GF-D8 (cell line): ENCODE measurements at places on chromosomes 13 and 19.

GRCh38 chr13:100125946-100126345 is 37.1 kb downstream of the PCCA start:
- no peak for DNase-seq

GRCh38 chr13:28831117-28831516 is 11.0 kb downstream of the MTUS2 start:
- no peak for DNase-seq

DNA sequence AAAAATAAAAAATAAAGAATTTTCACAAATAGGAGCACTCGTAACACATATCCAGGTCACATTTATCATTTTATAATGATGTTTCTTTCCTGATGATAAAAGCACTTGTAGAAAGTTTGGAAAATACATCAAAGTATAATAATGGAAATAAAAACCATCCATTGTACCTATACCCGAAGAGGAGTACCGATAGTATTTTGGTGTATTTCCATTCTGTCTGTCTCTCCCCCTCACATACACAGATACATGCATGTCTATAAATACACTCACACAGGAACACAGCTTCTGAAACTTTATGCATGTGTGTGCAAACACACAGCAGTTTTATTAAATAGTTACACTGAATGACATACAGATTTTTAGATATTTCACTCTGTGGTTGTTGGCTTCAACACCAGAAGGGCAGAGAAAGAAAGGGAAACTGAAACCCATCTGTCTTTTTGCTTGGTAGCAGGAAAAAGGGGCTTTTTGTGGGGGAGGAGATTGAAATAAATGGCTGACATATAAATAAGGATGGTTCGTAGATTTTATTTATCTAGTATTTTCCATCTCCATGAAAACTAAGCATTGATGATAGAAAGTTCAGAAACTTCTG is 114.8 kb downstream of the LRCH1 start:
- DNase-seq, result no peak

DNA sequence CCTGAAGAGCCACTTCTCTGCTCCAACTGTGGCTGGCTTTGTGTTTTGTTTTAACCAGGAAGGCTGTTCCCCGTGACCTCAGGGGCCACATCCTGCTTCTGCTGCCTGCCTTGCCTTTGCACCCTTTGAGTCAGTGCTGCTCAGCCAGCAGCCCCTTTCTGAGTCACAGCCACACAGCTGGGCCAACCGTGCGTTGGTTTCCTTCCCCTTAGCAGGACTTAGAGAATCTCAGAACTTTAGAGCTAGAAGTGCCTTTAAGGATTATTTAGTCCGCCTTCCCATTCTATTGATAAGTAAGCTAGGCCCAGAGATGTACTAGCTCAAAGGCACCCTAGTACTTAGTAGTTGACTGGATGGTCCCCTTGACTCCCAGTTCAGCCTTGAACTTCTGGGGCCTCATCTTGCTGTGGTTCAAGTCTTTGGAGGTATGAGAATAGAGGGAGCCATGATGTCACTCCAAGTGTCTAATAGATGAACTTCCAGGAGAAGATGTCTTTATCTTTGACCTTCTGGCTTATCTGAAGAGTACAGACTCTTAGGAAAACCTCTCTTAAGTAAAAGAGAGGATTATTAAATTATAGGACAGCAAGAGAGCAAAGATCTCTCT is 8.0 kb downstream of the RGCC start:
- DNase-seq, result peak; percentile 63

- no peak for DNase-seq
Measured at GRCh38 chr13:50309882-50310594, 294.8 kb downstream of the KCNRG start.

DNA sequence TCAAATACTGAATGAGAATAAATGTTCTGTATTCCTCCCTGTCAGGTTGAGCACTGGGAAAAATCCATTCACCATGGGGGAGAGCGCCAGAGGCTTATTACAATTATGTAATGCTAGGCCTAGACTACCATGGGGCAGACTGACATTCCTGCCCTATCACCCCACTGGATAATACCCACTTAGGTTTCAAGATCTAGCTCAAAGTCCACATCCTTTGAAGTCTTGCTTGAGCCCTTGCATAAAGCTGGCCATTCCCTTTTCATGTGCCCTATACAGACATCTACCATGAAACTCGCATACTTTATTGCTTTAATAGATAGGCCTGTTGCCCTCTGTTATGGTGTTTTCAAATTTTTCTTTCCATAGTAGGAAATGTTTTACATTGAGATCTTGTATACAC is 149.3 kb downstream of the RGCC start:
- DNase-seq, result no peak

DNA sequence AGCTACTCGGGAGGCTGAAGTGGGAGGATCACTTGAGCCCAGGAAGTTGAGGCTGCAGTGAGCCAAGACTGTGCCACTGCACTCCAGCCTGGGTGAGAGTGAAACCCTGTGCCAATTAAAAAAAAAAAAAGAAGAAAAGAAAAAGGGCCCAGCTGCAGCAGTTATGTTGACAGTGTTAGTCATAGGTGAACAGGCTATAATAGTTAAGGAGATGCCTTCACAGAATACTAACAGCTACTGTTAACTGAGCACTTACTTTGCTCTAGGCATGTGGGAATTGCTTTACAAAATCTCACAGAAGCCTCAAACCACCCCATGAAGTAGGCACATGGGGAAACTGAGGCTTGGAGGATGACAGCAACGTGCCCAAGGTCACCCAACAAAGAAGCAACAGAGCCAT is 3.9 kb downstream of the FBXO17 start:
- DNase-seq, result no peak

DNA sequence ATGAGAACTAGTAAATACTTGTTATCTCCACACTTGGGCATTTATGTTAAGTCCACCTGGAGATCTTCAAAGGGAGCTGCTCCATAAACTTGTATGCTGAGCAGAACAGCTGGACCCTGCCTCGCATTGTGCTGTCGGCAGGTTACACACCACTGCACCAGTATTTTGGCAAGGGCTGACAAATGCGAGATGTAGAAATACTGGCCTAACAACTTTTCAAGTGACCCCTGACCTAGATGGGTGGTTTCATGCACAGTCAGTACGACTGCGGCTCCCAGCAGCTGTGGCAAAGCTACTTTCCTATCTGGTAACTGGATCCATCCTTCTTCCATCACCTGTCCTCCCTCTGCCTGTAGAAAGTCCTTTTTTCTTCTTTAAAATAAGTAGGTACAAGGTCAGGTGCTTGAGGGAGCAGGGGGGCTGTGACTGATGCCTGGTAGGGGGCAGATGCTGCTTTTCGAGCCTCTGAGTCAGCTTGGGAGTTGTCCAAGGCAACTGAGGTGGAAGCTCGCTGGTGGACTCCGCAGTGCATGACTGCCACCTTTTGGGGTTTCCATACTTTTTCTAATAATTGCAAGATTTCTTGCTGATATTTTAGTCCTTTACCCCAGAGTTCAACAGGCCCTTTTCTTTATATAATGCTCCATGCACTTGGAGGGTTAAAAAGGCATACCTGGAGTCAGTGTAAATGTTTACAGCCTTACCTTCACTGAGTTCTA is 86.8 kb downstream of the SLC25A15 start:
- no peak for DNase-seq

DNA sequence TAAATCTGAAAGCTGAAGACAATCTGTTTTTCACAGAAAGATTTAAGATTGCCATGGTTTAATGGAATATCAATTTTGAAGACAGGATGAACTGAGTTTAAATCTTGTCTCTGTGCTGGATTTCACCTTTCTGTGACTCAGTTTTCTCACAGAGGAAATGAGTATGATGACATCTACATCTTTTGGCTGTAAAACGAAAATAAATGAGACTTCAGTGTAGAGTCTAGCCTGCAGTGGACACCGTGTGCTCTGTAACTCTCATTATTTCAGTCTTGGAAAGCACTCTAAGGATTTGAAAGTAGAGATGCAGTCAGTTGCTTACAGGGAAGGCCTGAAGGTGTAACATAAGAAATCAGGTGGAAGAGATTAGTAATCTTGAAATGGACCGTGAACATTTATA is 150.4 kb downstream of the NALCN start:
- no peak for DNase-seq

DNA sequence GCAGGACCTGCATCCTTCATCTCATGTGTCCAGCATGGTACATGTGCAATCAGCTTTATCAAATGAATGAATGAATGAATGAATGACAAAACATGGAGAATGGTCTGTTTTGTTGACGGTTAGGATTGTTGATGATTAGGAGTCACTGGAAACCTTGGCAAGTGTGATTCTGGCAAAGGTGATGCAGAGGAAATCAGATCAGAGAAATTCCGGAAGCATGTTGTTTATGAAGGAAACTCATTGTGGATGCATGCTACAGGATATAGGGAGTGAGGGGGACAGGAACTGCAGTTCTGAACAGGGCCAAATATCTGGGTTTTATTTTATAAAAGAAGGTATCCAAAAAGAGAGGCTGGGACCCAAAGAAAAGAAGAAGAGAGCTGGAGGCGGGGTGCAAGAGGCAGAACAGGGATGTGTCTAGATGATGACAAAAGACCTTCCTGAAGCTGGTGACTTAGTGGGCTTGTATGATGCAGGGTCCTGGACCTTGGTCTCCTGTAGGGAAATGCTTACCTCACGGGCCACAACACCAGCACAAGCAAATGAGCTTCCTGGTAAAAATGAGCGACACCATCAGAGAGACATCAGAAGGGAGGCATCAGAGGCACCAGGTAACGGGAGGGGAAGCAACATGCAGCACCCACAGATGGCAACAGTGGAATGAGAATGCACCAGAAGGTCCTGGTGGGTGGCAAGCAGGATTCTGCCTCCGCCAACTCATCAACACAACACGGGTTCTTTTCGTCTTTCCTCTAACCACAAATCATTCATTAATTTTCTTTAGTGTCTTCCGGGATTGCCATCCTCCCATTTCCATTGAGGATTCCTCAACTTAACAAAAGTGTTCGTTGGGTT is 159.6 kb downstream of the FOXO1 start:
- DNase-seq, result no peak

DNA sequence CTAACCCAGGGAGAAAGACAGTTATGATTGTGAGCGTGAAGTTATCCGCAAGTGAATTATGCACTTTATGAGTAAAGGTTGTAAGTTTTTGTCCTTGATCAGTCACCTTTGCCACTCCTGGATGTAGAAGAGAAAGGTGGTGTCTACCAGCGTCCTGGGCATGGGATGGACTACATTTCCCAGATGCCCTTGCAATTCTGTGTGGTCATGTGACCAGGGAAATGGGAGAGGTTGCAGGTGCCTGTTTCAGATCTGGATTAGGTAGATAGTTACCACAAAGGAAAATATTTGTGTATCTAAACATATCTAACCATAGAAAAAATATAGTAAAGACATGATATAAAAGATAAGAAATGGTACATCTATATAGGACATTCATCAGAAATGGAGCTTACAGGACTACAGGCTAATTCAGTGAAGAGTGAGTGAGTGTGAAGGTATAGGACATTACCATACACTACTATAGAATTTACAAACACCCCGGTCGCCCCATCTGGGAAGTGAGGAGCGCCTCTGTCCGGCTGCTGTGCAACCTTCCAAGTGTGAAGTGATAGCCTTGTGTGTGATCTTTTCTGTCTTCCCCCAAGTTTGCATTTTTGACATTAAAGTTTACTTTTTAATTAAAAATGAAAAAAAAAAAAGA is 51.6 kb upstream of the CACNA1A start:
- DNase-seq, result no peak

- DNase-seq, result no peak
Measured at GRCh38 chr19:45878043-45878794, 7.7 kb downstream of the IRF2BP1 start.

DNA sequence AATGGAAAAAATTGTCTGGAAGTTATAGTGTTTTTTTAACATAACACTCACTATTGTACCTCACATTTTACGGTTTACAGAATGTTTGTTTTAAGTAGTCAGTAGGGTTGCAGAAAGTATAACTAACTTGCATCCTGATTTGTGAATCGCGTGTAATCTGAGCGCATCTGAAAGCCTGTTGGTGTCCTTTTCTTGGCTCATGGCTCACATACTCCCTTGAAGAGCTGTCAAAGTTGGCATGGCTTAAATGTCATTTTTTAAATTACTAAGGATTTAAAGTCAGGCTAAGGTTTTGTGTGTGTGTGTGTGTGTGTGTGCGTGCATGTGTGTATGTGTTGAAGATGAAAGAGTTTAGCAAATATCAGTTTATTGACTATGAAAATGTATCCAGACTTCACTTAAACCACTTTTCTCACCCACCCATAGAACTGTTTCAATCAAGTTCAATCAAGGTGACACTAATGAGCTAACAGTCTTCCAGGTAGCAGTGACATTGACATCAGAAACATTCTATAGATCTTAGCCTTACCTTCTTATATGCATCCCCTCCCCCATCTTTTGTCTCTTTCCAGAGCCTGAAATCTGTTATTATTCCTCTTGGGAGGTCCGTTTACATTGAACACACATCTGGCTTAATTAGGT is 480.4 kb upstream of the SGCG start:
- DNase-seq, result no peak

DNA sequence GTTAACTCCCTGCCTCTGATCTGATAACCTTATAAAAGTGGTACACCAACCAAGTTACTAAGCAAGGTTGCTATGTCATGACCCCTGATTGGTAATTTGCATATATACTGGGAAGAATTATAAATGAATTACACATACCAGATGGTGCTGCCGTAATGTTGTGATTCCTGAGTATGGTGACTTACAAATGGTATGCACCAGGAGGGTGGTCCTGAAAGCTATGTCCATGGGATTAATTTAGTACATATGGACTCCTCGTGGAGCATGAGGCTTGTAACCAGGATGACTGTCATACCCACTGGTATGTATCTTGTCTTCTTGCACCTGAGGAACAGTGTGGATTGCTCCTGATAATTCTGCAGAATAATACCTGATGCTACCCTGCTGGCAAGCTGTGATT is 240.6 kb downstream of the GPC6 start:
- DNase-seq, result no peak

GRCh38 chr13:100212904-100213553 is 124.1 kb downstream of the PCCA start:
- DNase-seq, result no peak

GRCh38 chr19:33245948-33246708 is 20.5 kb upstream of the SLC7A10 start:
- no peak for DNase-seq

GRCh38 chr19:38658462-38659306 is 11.2 kb downstream of the ACTN4 start:
- no peak for DNase-seq

DNA sequence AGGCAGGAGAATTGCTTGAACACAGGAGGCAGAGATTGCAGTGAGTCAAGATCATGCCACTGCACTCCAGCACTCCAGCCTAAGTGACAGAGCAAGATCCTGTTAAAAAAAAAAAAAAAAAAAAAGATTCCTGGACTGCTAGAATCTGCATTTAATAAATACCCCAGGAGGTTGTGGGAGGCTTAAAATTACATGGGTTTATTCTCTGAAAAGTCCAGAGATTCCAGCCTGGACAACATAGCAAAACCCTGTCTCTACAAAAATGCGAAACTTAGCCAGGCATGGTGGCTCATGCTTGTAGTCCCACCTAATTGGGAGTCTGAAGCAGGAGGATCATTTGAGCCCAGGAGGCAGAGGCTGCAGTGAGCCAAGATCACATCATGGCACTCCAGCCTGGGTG is 9.5 kb upstream of the SLC1A5 start:
- no peak for DNase-seq

- DNase-seq, result no peak
Measured at GRCh38 chr19:14650161-14650560, 24.5 kb downstream of the ADGRE3 start.

- no peak for DNase-seq
Measured at GRCh38 chr19:2079865-2080301, 16.2 kb downstream of the MOB3A start.
